ENCODE measurements at places on chromosomes 1 and 21. TPM values are rescaled to one million over a fixed set of nuclear protein-coding genes. Genes with fewer than 3 reads are reported as not detected.

Gene NDUFS5
- total RNA-seq = 166 TPM

Gene ZMYND12
- 245 TPM for total RNA-seq

Gene EXTL1
- total RNA-seq = not detected

Gene EXOSC10
- 30.3 TPM for total RNA-seq

Gene RIPPLY3
- total RNA-seq = 0.43 TPM

DNA sequence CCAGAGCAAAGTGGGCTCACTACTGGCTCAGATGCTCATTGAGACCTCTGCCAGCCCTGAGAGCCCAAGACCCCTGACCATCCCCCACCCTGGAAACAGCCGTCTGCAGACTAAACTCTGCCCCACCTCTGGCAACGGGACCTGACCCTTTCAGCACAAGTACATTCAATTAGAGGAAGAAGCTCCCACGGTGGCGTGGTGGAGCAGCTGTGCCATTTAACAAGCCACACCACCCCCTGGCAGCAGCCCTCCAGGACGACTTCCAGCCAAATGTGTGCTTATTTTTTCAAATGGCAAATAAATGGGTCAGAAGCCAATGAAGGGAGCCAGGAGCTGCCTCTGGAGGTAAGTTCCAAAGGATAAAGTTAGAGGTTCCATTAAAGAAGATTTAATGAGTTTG is 226.7 kb downstream of the NPHP4 start:
- DNase-seq = no peak
- no peaks in the 10 kb centered on the region for H3K36me3 ChIP-seq
- no peaks in the 10 kb centered on the region for H3K4me1 ChIP-seq
- H3K27me3 ChIP-seq = peaks cover 36% of the 10 kb centered on the region
- no peak overlapping the region for H3K27ac ChIP-seq
- no peak overlapping the region for H3K4me3 ChIP-seq

- no peaks in the 10 kb centered on the region for H3K27me3 ChIP-seq
- H3K4me1 ChIP-seq = peaks cover 18% of the 10 kb centered on the region
- H3K27ac ChIP-seq = no peak overlapping the region
- H3K4me3 ChIP-seq = no peak overlapping the region
Observed at GRCh38 chr21:37619464-37619974, 252.9 kb downstream of the DYRK1A start.

- H3K27me3 ChIP-seq = no peaks in the 10 kb centered on the region
- peaks cover 4% of the 10 kb centered on the region for H3K36me3 ChIP-seq
- H3K4me1 ChIP-seq = peaks cover 22% of the 10 kb centered on the region
- no peak overlapping the region for H3K27ac ChIP-seq
Observed at GRCh38 chr1:147247656-147248238, 5.3 kb downstream of the CHD1L start.

DNA sequence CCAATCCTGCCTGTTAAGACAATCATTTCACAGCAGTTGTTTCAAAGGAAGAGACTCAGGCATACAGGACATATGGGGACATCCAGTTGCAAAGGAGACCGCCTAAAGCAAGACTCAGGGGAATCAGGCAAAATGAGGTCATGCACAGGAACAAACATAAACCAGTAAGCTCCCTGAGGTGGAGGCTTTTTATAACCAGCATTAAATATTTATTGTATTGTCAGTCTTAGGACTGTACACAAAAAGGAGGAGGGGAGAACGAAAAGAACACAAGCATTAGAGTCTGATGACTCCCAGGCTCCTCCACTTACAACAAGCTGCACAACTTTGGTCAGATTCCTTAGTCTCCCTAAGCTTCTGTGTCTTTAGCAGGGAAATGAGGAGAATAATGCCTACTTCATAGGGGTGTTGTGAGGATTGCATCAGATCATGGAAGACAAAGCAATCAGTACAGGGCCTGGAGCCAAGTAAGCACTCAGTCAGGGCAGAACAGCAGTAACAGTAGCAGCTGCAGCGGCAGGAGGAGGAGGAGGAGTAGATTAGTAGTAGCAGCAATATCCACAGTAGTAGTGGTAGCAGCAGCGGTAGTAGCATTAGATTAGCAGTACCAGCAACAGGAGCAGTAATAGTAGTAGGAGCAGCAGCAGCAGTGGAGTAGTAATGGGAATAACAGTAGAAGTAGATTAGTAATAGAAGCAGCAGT is 54.2 kb upstream of the SPATA6 start:
- no peaks in the 10 kb centered on the region for H3K36me3 ChIP-seq
- no peak overlapping the region for H3K4me3 ChIP-seq
- no peaks in the 10 kb centered on the region for H3K27me3 ChIP-seq
- peak; percentile 39 for DNase-seq
- no peaks in the 10 kb centered on the region for H3K4me1 ChIP-seq
- no peak overlapping the region for H3K27ac ChIP-seq
